Activated CD8-positive, alpha-beta memory T cell treated with anti-CD3 and anti-CD28 coated beads, Interleukin-2, amount 10 ng/mL, durations not matched to agents 7 days and 5 days (primary cell): ENCODE measurements at places on chromosomes 4 and X.

DNA sequence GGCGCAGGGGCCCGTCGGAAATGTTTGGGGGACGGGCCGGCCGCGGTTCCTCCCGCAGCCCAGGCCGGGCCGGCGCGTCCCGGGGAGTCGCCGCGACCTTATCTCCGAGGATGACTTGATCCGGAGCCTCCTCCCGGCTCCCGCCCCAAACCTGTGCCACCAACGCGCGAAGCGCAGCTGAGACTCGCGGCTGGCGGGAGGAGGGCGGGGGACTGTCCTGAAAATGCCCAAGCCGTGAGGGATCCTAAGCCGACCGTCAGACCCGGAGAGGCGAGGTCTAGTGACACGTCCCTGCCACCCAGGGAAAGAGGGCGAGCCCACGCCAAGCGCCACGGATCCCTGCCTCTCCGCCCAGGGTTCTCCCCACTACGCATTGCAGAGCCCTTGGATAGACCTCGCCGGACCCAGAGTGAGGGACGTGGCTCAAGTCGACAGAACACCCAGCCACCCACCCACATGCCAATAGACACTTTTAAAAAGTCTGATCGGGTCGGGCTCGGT, 26.9 kb downstream of the UTP14A start:
- DNase-seq: no peak

- DNase-seq: peak; percentile 61
Measured at GRCh38 chr4:186192066-186192612, 772 bp downstream of the CYP4V2 start.

DNA sequence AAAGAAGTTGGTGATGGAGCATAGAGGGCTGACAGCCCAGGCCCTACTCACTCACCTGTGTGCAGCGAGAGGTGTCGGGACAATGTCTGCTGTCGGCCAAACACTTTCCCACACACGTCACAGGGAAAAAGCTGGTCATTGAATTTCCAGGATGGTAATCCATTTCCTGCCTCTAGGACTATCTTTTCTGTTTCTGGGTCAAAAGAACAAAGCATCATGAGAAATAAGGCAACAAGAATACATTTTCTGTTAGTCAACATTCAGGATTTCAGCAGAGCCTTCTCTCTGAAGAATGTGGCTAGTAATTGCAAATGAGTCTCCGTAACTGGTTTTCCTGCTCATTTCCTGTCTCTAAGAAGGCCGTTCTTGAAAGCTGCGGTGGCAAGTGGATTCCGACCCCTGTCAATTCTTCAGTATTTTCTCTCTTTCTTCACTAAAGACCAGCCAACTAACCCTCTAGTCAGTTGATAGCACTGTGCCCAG, 99.4 kb downstream of the C4orf51 start:
- no peak for DNase-seq

GRCh38 chr4:56206258-56206657, 181.0 kb downstream of the AASDH start:
- no peak for DNase-seq

GRCh38 chrX:133401536-133401935, 13.8 kb downstream of the GPC4 start:
- DNase-seq: no peak

DNA sequence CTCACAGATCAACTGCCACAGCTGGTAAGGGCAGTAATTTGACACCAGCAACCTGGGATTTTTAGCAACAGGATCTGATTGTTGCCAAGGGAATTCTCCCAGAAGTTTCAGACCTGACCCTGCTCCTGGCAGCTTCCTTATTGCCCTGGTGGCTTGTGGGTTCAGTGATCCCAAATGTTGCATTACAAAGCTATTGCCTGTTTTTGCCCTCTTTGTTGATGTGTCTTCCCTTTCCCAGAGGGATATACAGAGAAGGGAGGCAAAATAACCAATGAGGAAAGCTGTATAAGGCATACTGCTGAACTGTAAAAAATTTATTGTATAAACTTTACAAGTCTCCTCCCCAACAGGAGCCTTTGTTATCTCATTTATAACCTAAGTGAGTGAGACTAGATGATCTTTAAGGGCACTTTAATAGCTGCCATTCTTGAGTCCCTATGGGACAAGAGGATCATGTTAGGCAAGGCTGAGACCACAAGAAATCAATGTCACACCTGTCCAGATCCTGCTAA, 22.2 kb downstream of the VSIG4 start:
- no peak for DNase-seq

GRCh38 chr4:5756271-5756670, 45.3 kb downstream of the EVC start:
- no peak for DNase-seq
